Stimulated activated CD4-positive, alpha-beta T cell treated with anti-CD3 and anti-CD28 coated beads, Interleukin-2, amount 100 ng/mL, for 48 hours (primary cell): ENCODE measurements at places on chromosomes 1 and 21.

DNA sequence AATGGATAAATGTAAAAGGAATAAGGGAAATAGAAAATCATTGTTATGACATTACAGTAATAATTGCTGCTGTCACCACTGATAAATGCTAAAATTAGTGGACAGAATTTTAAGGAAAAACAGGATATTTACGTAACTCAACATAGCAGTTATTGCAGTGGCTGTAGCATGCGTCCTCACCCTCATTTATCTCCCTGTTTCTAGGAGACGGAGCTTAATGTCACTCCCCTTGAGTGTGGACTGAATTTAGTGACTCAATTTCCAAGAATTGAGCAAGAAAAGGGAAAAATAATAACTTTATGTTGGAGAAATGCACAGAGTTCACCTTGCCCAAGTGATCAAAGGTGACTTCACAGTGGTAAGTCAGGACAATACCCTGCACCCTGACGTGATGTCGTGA is 33.3 kb upstream of the COL18A1 start:
- DNase-seq: no peak

DNA sequence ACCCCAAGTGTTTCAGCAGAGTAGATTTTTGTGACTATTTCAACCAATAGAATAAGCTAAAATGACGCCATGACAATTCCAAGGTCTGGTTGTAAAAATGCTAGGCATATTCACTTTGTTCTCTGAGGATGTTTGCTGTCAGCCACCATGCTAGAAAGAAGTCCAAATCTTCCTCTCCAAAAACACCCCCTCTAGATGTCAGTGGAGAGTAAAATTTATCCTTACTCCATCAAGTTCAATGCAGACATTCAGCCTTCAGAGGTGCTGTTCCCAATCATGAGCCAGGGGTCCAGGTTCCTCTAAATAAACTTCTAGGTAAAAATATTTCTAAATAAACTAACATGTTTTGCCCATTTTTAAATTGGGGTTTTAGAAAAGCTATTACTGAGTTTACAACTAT is 395.4 kb upstream of the ADAMTS5 start:
- DNase-seq: no peak

- no peak for DNase-seq
These were observed 28.1 kb upstream of the TXLNA start for GRCh38 chr1:32151319-32151787.

GRCh38 chr1:6249739-6250689 is 6.0 kb downstream of the HES3 start:
- no peak for DNase-seq

DNA sequence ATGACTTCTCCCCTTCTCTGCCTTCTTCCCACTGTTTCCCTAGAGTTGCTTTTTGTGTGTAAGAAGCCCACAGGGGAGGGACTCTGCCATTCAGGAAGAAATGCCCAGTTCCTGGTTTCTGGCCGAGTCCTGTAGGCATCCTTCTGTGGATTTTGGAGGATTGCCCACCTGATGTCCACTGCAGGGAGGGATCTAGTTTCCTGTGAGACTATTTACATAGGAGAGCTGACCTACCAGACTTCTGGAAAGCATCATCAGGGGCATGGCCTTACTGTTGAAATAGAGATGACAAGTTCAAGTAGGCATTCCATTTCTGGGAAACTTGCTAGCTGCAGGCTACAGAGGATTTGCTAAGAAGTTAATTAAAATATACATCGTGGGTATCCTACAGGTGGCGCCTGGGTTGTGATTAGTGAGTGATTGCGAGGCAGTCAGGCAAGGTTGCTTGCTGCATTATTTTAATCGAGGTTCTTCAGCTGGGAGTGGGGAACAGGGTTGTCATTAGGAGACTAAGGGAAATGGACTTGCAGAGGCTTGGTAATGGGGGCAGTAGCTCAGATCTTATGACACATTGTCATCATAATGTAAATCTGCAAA is 148.7 kb downstream of the HHAT start:
- no peak for DNase-seq

GRCh38 chr1:168199056-168199455 is 20.3 kb downstream of the TIPRL start:
- DNase-seq: no peak

GRCh38 chr21:44568261-44568660 is 5.3 kb upstream of the KRTAP10-4 start:
- DNase-seq: no peak

- no peak for DNase-seq
These were observed 597.2 kb upstream of the ZP4 start for GRCh38 chr1:238487931-238488330.

GRCh38 chr1:17485281-17485680 is 45.8 kb upstream of the RCC2 start:
- DNase-seq: no peak

DNA sequence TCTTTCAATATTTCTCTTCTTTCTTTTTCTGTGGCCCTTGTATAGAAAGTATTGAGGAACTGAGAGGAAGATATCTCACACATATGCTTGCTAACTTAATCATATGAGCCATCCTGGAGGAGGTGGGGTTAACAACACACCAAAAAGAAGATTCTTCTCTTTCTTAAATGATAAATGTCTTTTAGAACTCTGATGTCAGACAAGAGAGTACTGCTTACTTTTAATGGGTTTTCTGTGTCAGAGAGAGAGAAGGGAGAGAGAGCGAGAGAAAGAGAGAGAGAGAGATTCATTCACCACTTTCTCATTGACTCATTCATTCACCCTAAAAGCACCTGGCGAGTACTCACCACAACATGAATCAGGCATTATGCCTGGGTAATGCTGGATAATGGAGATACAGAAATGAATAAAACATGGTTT is 250.3 kb upstream of the SGIP1 start:
- DNase-seq: no peak

- no peak for DNase-seq
These were observed 27.1 kb downstream of the RNF115 start for GRCh38 chr1:145796753-145797152.

DNA sequence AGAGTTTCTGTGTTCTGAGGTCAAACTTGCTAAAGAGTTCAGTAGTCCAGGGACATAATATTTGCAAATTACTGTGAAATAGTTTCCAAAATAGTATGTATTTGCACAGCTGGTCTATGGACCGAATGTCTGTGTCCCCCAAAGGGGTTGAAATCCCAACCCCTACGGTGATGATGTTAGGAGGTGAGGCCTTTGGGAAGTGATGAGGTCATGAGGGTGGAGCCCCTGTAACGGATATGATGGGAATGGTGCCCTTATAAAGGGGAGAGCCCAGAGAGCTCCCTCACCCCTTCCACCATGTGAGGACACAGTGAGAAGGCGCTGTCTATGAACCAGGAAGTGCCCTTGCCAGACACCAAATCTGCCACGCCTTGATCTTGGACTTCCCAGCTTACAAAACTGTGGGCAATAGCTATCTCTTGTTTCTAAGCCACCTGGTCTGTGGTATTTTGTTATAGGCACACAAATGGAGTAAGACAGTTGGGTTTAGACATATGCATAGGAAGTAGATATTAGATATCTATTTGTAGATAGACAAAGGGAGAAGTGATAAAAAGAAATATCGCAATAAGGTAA is 21.7 kb downstream of the RNF187 start:
- DNase-seq: no peak

GRCh38 chr1:161792740-161793139 is 26.6 kb downstream of the ATF6 start:
- DNase-seq: no peak

DNA sequence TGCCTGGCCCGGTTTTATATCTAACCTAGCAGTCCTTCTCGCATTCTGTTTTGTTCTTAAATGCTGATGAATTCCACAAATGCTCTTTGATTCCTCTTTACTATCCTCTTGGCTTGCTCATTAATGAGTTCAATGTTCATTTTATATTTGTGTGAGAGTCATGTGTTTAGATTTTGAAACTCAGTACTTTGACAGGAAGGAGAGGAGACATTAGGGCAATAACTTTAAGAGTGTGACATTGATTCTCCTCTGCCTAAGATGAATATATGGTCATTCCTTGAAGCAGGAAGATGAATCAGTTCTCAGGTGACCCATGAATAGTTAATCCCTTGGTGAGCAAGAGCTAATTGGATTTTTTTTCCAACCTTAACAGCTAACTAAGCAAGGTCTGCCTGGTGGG is 84.1 kb downstream of the MRPS6 start:
- DNase-seq: no peak
